Astrocyte of the spinal cord (primary cell): ENCODE measurements at places on chromosomes 1 and 21.

- DNase-seq: no peak
Observed at GRCh38 chr1:208174731-208175507, 69.3 kb downstream of the PLXNA2 start.

DNA sequence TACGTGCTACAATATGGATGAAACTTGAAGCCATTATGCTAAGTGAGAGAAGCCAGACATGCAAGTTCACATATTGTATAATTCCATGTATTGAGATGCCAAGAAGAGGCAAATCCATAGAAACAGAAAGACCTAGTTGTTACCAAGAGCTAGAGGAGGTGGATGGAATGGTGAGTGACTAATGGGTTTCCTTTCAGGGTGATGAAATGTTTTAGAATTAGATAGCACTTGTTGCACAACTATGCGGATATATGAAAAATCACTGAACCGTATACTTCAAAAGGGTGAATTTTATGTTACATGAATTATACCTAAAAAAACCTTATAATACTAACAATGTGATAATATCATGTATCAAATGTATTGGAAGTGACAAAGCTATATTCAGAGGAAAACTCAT is 18.1 kb downstream of the EPHA10 start:
- no peak for DNase-seq

DNA sequence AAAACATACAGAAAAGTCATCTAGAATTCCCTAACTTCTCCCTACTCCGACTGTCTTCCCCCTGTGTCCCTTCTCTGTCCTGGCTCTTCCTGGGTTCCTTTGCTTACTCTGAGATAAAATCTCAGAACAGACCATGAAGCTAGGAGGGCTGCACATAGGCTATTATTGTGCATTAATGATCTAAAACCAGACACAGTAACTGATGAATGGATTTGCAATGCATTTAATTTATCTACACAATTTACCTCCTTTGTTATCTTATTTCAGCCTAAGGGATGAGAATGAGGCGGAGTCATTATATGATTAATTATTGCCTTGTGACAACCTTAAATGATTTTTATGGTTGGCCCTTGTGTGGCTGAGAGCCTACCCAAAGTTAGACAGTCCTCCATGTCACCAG is 14.5 kb downstream of the RHOU start:
- no peak for DNase-seq

DNA sequence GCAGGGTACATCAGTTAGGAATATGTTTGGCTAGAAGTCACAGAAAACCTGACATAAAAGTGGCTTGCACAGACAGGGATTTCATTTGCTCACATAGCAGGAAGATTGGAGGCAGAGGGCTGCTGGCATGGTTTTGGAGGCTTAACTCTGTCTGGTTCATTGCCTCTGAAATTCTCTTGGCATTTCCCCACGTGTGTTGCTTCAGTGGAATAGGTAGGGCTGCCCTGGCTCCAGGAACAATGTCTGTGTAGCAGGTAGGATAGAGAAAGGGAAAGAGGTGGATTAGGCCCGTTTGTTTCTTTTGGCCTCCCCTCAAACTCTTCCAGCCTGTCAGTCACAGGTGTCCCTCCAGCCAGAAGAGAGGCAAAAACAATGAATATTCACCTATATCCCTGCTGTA is 20.5 kb upstream of the SIPA1L2 start:
- no peak for DNase-seq

- DNase-seq: no peak
Observed at GRCh38 chr21:22679207-22679606, 1681.0 kb downstream of the NCAM2 start.

DNA sequence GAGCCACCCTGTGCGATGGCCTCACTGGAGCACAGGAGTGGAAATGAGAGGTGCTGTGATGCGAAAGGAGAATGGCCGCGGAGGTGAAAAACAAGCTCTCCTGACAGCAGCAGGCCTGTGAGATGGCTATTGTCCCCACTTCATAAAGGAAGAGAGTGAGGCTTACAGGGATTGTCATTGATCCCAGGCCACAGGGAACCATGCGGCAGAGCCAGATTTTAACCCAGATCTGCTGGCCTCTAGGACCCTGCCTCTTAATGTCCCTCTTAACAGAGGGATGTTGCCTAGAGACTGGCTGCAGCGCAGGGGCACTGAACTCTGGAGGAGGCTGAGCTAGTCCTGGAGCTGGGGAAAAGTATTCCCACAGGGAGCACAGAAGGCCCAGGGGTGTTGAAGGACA is 3.1 kb upstream of the SYTL1 start:
- no peak for DNase-seq

DNA sequence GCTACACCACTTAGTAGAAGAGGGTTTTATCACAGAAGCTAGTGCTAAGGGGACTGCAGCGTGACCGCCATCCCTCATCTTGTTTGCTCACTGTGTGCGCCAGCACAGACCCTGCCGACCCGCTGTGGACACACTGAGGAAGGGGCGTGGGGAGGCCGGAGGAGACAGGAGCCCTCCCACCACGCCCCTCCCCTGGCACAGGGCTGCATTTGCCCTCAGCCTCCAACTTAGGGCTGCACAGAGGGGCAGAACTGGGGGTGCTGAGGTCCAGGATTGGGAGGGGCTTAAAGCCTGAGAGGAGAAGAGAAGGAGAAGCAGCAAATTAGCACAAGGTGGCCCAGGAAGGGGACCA is 37.2 kb downstream of the RRP1 start:
- no peak for DNase-seq

DNA sequence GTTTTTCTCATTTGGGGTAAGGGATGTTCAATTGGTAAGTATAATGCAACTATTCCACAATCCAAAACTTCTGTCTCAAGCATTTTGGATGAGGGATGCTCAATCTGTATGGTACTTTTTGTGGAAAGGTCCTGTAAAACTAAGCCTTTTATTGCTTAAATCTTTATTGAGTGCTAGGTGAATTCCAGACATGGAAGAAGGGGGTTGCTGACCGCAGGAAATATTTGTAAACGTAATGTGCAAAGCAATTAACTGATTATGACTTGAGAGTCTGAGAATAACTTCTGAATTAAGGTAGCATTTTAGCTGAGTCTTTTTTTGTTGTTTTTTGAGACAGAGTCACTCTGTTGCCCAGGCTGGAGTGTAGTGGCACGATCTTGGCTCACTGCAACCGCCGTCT is 3.1 kb downstream of the AKIRIN1 start:
- no peak for DNase-seq

GRCh38 chr1:29958271-29958670 is 721.9 kb downstream of the PTPRU start:
- DNase-seq: no peak

- no peak for DNase-seq
Observed at GRCh38 chr21:25464275-25464674, 143.0 kb downstream of the MRPL39 start.

- DNase-seq: no peak
Observed at GRCh38 chr1:75967719-75968118, 35.5 kb upstream of the ASB17 start.

DNA sequence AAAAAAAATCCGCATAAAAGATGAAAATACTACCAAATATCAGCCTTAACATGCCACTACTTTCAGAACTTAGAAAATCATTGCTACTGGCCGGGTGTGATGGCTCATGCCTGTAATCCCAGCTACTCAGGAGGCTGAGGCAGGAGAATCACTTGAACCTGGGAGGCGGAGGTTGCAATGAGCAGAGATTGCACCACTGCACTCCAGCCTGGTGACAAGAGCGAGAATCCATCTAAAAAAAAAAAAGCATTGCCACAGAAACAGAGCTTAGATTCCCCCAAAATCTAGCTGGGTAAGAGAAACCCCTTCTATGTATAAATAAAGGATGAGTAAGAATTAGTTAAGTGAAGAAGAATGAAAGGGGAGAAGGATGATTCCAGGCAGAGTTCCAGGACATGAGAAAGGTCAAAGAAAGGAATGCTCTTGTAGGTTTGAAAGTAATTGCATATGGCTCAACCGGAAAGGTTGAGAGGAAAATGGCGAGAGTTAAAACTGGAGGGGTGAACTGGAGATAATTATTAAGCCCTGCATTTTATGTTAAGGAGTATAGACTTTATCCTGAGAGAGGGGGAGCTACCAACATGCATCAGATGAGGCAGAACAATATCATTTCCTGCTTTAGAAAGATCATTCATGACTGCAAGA is 19.7 kb upstream of the NRDC start:
- peak; percentile 87 for DNase-seq

GRCh38 chr1:178025613-178026356 is 55.9 kb upstream of the SEC16B start:
- no peak for DNase-seq

DNA sequence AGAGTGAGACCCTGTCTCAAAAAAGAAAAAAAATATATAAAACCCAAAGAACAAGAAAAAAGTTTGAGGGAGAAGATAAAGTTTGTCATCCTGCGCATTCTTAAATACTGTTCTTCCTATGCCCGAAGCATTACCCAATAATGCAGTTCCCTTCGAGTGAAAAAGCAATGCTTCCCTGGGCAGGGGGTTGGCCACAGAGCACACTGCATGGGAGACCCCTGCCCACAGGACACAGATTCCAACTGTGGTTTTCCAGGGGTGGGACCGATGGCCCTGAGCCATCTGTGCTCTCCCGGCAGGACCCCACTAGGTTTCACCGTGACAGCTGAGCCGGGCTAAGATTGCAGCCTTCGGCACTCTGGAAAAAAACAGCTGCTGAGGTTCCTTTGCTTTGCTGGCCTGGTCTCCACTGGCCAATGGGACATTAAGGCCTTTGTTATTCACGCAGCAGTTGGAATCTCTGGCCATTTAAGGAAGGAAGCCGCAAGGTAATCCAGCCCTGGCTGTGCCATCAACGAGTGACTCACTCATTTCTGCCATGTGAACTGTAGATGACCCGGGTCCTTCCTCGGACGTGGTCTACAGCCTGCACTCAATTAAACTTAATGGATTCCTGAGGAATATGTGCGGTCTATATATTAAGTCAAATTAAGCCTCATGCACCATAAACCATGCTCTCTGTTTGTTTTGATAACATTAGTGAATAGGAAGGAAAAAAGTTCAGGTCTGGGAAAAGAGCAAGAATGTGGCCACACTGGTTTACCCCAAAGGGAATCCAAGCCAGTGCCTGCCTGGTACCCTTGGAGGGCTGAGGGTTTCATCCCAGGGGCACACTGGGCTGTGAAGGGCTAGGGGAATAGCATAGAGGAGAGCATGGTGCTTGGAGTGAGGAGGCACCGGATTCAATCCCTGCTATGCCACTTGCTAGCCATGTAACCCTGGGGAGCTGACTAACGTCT is 163.2 kb downstream of the ZBTB18 start:
- peak; percentile 99 for DNase-seq

DNA sequence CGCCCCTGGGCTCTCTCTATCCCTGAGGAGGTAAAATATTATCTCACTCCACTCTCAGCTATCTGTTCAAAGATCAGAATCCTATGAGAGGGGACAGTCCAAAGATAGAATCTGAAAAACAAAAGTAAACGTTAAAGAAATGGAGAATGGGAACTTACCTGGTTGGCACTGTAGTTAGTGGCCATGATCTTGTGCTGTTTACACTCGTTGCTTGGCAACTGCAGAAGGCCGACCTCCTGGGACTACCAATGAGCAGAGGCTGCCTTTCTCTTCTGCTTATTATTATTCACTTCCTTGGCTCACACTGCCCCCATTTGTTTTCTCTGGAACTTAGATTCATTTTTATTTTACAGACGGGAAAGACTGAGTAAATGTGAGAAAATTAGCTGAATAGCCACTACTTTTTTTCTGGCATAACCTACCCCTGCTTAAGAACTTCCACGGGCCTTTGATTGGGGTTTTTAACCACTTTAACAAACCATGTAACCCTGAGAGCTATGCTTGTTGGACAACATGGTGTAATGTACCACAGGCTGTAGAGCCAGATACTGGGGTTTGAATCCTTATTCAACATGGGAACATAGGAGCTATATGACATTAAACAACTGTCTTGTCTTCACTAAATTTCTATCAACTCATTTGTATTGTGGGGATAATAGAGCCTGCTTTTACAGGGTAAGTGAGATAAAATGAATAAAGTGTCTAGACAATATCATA is at the start of gene CFAP126:
Gene CFAP126, minus strand, starts transcription at position 193 of the 717 bp plus-strand sequence. Its CDS starts 8 bp downstream, at position 185.
- peak; percentile 78 for DNase-seq

DNA sequence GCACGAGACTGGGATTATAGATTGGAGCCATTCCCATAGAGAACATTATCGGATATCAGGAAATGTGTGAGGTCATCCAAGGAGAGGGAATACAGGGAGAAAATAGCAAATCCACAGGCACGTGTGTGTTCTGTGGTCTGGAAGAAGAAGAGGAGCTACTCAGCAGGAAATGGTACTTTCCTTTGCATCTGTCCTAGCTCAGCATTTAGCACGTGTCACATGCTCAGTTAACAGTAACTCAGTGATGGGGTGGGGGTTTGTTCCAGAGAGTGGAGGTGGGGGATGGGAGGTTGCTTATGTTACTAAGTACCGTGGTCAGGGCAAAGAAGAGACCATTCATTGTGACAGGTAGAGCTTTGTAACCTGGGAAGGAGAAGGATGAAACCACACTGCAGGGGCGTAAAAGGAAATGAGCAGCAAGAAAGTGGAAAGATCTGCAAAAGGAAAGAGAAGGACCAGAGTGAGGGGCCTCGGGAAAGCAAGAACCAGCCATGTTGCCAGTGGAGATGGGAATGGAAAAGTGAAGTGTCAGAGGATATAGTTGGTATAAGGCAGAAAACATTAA is 100.4 kb downstream of the ATP5PO start:
- DNase-seq: no peak

DNA sequence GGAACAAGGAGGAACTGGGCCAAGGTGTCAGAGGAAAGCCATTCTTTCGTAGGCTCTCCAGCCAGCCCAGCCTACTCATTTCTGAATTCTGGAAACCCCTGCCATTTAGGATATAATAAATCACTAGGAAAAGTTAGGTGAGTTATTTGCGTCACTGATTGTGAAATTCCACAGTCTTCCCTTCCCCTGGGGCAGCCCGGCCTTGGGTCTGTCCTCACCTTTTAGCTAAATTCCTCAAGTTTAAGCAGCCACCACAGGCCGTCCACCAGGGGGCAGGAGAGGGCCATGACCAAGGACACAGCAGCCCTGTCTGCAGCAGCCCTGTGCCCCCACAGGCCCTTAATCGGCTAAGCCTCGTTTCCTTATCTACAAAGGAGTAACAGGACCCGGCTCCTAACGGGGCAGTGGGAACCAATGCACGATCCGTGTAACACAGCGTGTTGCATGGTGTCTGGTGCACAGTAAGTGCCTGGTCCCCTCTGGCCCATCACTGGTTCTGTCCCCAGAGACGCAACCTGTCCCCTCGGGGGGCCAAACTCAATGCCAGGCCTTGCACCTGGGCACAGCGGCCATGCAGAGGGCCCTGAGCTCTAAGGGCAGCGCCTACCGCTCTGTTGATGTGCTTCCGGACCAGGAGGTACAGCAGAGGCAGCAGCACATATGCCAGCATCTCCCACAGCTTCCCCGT is 18.1 kb downstream of the GPR157 start:
- peak; percentile 85 for DNase-seq
